ENCODE measurements at places on chromosomes 6 and 20.

- no peak for DNase-seq
Measured at GRCh38 chr6:128323011-128323410, 197.4 kb downstream of the PTPRK start.

DNA sequence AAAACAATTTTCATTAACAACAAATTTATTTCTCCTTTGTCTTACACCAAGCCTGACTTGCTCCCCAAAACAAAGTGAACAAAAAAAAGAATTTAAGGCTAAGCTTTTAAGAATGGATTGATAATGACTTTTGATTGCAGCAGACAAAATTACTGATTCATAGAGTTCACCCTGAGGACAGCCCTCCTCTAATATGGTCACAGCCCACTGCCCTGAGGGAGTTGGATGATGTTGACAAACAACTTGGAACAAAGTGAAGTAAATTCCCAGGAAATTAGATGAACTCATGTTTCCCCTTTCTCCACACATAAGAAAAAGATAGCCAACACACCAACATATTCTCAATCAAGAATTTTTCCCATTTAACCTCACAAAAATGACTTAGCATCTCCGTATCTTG, 7.7 kb upstream of the ISM1 start:
- DNase-seq: no peak

DNA sequence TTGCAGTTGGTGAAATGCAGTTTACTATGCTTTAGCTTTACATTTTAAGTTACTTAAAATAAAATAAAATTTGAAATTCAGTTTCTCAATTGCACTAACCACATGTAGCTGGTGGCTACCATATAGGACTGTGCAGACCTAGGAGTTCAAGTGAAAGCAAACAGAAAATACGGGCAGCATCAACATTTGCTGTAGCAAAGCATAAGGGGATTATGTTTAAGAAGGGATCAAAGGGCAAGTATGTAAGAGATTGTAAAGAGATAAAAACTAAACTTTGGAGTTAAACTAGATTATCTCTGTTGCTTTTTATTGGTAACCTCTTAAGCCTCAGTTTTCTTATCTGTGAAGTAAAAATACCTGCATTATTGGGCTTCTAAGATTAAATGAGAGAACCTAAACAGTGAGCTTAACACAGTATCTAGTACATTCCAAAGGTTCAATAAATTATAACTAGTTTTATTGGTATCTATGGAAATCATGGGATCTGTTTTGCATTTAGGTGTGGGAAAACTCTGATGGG, 81.2 kb downstream of the SPTLC3 start:
- DNase-seq: no peak

GRCh38 chr6:26198722-26199056, 111.5 kb downstream of the HFE start:
- DNase-seq: no peak

GRCh38 chr20:2246069-2246491, 49.7 kb upstream of the TGM3 start:
- no peak for DNase-seq

- no peak for DNase-seq
Measured at GRCh38 chr6:116244284-116244683, 9.6 kb downstream of the TSPYL4 start.

- DNase-seq: no peak
Measured at GRCh38 chr6:42967228-42967627, 6.7 kb downstream of the GNMT start.

DNA sequence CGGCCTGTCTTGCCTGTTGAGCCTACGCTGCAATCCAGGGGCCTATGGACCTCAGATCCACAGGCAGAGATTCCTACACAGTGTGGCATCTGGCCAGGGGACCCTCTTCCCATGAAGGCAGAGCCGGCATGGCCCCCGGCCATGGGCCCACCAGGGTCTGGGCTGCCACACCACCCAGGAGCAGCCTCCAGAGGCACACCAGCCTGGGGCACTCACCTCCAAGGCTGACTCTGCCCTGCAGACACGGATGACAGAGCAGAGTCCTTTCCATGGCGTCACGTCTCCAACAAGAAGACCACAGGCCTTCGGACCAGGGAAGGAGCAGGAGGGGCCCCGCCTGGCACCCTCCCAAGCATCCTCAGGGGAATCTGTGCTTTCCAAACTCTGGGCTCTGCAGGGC, 3.5 kb upstream of the HRH3 start:
- no peak for DNase-seq

GRCh38 chr6:39273406-39273821, 40.8 kb downstream of the KCNK17 start:
- no peak for DNase-seq

DNA sequence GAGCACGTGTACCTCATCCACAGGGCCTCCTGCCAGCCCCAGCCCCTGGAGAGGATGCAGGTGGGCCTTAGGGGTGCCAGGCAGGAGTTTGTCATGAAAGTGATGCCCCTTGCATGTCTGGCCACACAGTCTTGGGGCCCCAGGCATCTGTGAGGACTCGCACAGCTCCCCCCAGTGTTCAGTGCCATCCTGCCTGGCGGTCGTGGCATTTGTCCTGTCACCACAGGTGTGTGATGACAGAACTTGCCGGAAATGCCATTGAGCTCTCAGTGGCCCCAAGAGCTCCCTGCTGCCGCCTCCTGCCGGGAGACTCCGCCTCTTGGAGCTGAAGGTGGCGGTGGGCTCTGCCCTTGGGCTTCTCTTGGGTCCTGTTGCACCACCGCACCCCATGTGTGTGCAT, 30.6 kb upstream of the ADRM1 start:
- DNase-seq: no peak

DNA sequence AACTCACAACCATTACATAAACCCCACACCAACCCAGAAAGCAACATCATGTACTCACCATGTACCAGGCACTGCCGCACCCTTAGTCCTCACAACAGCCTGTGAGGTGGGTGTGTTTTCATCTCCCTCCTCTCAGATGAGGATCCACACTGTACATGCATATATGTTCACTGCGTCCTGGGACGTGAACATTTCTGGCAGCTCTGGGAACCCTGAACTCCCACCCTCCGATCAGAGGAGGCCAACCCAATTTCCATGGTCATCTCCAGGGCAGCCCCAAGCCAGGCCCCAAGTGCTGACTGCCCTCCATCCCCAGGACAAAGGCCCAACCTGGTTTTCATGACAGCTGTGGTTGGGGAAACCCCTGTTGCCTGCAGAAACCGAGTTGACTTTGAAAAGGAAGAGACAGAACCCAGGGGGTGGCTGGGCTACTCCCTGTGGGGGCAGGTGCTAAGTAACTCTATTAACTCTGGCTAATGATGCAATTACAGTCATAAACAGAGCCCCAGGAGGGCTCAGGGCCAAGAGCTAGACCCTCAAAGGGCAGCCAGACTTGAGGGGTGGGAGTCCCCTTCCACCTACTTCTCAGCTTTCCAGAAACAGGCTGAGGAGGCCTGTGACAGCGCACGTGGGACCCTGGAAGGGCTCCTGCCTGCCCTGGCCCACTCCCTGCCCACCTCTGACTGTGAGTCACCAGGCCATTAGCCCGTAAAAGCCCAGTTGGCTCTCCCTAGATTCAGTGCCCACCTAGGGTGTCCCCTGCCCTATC, 2.6 kb downstream of the TFEB start:
- no peak for DNase-seq
